Mucosa of gallbladder (tissue), 1 donor: ENCODE measurements at places on chromosomes 1 and 21.

- DNase-seq, result no peak
Measured at GRCh38 chr21:35571910-35572309, 488.4 kb downstream of the SETD4 start.

DNA sequence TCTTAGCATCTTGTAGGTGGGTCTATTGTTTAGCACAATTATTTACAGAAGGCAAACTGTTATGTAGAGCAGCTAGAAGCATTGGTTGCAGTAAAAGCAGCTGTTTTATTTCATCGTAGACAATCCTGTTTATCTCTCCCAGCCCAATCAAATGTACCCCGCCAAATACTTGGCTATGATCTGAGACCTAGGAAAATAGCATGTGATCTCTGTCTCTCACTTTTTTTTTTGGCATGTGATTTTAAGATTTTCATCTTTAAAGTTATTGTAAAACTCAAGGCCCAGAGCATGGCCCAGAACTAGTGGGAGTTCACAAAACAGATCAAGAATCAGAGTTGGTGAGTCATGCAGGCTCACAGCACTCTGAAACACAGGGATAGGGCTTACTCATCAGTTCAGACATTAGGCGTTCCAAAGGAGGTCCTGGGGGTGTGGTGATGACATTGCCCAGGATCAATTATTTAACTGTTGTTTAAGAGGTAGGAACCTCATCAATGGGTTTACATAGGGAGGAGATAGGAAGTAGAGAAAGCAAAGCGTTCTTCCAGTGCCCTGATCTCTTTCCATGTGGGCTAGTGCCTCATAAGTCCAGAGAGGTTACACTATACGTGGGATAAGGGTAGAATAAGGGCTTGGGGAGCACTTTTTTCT lies 40.2 kb downstream of the TBX19 start:
- peak; percentile 45 for DNase-seq

DNA sequence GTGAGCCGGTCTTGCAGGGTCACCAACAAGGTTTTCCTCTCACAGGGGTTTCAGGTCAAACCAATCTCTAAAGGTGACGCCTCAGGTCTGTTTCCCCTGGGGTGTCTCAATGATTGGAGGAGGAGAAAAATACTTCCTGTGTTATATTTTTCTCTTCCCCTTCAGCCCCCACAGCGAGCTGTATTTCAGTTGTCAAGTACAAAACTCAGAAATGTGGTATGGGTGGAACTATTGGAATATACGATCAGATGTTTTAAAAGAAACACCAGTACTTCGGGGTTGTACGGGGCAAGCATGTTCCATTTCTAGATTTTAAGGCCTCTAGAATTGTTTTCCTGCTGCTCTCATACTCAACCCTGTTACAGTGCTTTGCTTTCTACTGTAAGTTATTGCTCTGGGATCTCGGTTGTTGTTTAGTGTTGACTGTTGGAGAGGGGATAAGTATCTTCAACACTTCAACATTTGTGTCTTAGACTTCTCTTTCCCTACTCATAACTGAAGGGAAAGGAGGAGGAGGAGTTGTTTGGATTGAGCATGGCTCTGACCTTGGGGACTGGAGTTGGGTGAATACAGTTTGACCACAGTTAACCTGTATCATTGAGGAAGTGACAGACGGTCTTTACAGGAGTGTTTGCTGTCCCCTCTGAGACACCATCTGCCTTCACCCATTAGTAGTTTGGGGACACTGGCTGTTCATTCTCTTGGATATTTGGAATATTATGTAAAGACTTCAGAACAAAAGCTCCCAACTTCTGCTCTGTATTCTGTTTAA lies 2.0 kb downstream of the MAPKAPK2 start:
- no peak for DNase-seq

GRCh38 chr1:240644732-240645131 lies 32.8 kb upstream of the GREM2 start:
- DNase-seq, result no peak

DNA sequence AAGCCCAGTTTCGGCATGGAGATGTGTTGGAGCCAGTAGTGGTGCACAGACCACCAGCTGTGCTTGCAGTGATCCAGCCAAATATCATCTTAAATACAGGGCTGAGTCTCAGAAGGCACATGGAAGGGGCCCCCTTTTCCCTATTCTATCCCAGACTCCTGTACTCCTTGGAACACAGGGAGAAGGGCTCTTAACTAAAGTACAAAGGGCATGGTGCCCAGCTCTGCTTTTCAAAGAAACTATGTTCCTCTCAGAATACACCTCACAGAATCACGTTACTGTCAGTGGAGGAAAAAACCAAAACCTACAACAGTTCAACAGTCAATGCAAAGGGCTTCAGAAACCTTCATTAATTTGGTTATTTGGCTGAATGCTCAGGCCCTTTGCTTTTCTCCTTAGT lies 180.6 kb upstream of the C1orf105 start:
- DNase-seq, result no peak

DNA sequence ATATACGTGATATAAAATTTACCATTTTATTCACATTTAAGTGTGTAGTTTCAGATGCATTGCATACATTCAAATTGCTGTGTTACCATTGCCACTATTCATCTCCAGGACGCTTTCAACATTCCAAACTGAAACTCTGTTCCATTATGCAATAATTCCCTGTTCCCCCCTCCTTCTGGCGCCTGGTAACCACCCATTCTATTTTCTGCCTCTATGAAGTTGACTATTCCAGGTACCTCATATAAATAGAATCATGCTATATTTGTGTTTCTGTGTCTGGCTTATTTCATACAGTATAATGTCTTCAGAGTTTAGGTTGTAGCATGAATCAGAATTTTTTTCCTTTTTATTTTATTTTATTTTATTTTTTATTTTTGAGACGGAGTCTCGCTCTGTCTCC lies 41.7 kb downstream of the SLC22A15 start:
- no peak for DNase-seq

DNA sequence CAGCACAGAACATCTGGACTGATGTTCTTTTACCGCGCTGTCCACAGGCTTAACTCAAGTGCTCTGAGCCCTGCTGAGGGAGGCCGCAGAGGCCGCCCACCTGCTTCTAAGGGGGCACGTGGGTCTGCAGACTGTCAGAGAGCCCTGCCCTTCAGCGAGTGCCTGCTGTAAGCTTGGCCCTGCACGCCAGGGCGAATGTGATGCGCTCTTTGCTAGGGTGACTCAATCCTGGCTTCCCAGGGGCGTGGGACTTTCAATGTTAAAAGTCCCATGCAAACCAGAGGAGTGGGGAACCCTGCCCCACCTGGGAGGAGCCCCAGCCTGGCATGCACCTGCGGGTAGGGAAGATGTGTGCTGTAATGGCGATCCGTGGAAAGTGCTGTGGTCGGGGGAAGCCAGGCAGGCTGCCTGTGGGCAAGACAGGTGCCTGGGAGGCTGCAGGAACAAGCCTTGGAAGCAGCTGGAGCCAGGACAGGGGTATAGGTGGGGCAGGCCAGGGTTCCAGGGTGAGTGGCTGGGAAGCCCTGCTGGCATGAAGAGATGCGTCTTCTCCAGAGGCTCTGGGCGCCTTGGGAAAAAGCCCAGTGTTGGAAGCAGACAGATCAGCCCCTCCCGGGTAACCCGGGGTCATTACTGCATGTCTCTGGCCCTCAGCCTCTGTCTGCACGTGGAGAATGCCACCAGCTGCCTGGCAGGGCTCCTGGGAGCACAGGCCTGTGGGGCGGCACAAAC lies 594 bp upstream of the PANK4 start:
- DNase-seq, result no peak

DNA sequence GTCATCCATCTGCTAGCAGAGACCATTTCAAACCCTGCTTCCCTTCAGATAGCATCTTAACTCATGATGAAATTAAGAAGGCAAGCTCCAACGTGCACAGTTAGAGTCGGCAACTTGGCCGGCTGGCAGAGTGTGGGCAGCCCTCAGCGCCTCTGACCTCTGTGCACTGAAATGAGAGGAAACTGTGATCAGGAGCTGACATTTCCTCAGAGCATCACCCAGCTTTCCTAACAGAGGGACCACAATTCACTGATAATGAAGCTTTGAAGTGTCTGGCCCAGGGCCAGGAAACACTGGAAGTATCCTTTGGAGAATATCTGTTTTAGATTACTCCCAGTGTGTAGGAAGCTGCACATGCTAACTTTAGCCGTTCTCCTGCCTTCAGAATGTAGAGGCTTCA lies 145.0 kb upstream of the ZC3H11B start:
- peak; percentile 10 for DNase-seq

GRCh38 chr1:69852706-69853105 lies 285.0 kb downstream of the LRRC7 start:
- DNase-seq, result no peak

DNA sequence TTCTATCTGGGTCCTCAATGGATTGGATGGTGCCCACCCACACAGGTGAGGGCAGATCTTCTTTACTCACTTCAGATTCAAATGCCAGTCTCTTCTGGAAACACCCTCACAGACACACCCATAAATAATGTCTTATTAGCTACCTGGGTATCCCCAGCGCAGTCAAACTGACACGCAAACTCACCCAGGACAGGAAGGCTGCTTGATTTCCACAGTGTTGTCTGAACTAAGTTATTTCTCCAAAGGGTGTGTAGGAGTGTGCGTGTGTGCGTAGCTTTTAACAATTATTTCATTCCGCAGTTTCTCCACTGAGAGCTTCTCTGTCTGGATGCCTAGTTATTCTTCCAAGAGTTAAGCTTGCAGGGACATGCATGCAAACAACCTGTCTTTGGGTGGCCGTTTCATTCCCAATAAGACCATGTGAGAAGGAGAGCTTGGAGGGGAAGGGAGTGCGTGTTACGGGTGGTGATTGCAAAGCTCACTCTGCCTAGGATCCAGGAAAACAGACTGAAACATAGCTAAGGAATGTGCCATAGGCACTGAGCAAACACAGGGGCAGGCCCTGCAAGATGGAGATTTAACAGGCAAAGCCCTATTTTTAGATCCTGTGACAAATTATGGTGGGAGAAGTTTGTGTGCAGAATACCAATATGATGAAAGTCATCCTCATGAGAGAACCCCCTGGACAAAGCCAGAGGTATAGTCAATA lies 269.7 kb downstream of the DYRK1A start:
- no peak for DNase-seq

- no peak for DNase-seq
Measured at GRCh38 chr1:203823306-203823705, 27.9 kb downstream of the ZBED6 start.

GRCh38 chr1:108732398-108732797 lies 14.1 kb upstream of the STXBP3 start:
- DNase-seq, result no peak

- DNase-seq, result no peak
Measured at GRCh38 chr21:25385341-25385740, 221.9 kb downstream of the MRPL39 start.

- no peak for DNase-seq
Measured at GRCh38 chr21:38380481-38381137, 117.7 kb downstream of the ERG start.

GRCh38 chr1:87119541-87120140 lies 205.2 kb downstream of the HS2ST1 start:
- no peak for DNase-seq

GRCh38 chr1:235945775-235946570 lies 79.3 kb upstream of the LYST start:
- DNase-seq, result no peak

DNA sequence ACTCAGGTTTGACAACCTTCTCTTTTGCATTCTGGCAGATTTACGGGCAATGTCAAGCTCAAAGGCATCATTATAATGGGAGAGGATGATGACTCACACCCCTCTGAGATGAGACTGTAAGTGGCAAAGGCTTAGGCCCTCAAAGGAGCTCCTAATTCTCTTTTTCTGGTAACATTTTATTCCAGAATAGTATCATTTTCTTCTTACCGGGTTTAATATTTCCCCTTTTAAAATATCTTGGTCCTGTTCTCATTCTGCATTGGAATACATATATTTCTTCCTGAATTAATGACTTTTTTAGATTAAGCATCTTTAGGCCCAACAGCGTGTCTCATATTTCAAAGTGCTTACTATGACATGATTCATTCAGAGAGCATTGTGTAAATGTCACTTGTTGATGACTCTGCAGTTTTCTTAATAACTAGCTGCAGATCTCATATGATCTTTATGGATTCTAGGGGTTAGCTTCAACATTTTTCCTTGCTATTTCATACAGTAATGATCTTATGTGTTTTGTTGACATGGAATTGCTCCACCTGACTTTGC lies 1.7 kb downstream of the PITHD1 start:
- no peak for DNase-seq

- peak; percentile 70 for DNase-seq
Measured at GRCh38 chr1:47710329-47711071, 272.7 kb downstream of the FOXD2 start.

DNA sequence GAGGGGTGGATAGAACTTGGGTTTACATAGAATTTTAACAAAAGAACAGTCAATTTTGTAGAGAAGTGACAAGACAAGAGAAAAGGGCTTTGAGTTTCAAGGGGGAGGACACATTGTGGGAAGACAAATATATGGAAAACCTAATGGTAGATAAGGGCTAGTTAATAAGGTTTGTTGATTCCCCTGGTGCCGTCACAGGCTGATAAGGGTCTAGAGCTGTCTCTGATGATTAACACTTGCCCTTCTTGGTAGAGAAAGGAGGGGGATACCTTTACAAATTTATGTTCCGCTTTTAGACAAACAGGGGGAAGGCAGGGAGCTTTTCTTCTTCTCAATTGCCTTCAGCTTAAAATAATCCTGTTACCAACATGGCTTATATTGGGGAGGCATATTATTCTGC lies 124.3 kb downstream of the ETS2 start:
- no peak for DNase-seq

- no peak for DNase-seq
Measured at GRCh38 chr1:205286335-205286950, 35.1 kb downstream of the NUAK2 start.

- DNase-seq, result peak; percentile 31
Measured at GRCh38 chr1:208101661-208102431, 142.3 kb downstream of the PLXNA2 start.
